Anterior cingulate cortex (tissue), 58 donors: ENCODE measurements at places on chromosomes 13 and 19.

DNA sequence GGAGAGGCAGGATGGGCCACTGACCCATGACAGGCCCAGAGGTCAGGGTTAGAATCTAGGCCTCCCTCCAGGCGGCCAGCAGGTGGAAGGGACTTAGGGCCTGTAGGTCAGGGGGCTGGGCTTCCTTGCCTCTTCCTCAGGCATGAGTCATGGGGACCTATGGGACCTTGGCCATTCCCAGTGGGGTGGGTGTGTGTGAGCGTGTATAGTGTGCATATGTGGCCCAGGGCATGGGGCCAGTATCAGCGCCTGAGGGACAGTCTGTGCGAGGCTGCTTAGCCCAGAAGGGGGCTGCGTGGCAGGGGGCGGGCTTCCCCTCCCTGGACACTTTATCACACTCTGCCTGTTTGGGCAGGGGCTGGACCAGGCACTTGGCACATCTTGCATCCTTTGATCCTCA lies 13.3 kb downstream of the KCTD15 start:
- no peak for DNase-seq

DNA sequence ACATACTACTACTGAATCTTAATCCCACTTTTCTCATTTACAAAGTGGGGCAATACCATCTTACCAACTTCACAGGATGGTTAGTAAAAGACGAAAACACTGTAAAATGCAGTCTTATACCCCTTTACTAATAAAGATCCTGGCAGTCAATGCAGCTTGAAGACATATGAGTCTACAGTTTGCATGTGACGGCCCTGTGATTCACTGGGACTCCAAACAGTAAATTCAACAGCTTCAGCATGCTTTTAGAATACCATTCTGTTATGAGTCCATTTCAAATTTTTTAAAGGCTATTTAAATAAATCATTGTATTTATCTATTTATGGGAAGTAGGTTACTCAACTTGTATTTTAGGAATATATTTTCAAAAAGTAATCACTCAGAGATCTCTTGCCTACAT lies 629.1 kb downstream of the LIG4 start:
- no peak for DNase-seq

DNA sequence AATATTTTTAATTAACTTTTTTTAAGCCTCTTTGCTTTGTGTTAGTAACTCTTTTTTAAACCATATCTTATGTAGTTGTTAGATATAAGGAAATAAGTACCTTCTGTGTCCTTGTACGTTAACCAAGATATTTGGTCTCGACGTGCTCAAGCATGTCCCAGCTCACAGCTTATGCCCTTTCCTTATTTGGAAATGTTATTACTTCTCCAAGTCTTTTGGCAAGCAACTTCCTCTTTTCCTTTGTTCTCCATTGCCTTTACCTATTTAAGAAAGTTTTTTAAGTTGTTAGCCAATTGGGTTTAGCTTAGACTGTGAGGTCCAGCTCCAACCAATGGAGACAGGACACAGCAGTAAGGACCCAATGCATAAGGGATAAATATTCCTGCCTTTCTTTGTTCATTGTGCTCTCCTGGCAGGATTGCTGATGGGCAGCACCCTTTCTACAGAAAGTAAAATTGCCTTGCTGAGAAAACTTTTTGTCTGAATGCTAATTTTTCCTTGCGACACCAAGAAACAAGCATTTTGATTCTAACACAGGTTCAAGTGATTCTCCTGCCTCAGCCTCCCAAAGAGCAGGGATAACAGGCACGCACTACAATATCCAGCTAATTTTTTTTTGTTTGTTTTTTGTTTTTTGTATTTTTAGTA lies 5.2 kb downstream of the DKKL1 start:
- DNase-seq, result no peak

DNA sequence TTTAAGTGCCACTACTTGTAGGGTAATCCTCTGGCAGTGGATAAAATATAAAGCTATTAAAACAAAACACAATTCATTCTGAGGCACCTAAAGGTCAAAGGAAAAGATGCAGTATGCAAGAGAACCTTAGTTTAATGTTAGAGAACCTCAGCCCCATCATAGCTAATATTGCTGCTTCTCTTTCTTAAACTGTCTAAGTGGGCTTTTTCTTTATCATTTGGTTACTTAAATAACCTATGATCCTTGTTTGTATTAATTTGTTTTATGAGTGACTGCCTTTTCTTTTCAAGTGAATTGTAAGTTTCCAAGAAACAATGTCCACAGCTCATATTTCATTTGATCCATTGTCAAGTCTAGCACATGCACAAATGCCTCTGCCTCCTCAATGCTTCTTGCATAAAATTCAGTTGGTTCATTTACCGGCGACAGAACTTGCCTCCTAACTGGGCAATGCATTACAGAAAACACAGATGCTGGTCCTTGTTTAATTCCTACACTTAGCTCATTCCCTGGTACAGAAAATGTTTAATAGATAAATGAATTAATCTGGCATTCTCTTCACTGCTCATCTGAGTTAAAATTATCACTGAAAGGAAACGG lies 1049.8 kb downstream of the OLFM4 start:
- no peak for DNase-seq

DNA sequence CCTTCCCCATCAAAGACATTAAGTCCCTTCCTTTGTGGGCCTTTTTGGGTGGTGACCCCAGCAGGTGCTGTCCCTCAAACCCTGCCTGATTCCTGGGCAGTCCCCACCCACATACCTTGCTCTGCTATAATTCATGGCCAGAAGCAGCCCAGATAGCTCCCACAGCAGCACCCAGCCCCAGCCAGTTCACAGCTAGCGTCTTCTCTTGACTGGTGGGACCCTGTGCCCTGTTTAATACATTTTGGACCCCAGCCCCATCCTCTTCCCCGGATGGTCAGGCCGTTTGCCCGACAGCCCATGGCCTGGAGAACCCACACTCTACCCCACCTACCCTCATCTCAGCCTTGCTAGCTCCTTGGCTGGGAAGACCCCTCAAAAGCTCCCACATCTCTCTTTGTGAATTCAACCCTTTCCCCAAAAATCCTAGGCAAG lies 2.1 kb downstream of the CCDC106 start:
- no peak for DNase-seq

GRCh38 chr19:38304352-38304865 lies 358 bp downstream of the C19orf33 start:
- DNase-seq, result no peak

DNA sequence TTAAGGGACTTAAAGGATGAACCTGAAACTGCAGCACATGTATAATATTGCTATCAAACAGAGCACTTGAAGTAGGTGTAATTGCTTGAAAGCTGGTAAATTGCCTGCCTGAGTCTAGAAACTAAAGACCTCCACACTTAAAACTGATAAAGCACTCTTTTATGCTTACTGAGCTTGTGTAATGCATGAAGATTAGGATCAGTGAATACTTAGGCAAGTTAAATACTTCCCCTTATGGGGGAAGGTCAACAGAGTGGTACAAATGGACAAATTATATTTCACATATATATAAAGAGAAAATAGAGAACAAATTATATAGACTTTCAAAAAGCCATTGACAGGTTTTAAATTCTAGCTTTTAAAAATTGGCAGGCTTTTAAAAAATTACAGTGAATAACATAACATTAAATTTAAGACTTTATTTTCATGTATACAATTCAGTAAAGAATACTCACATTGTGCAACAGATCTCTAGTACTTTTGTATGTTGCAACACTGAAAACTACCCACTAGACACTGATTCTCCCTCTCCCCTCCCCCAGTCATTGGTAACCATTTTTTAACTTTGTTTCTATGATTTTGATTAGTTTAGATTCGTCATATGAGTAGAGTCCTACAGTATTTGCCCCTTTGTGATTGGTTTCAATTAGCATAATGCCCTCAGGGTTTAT lies 23.9 kb downstream of the PIBF1 start:
- DNase-seq, result no peak
